ENCODE measurements at places on chromosomes 5 and 9. TPM values are rescaled to one million over a fixed set of nuclear protein-coding genes. Genes with fewer than 3 reads are reported as not detected.

The SIT1 gene
- 205 TPM for total RNA-seq

The COL27A1 gene
- total RNA-seq, result 0.82 TPM

The LIX1 gene
- not detected for total RNA-seq

The OLFM1 gene
- not detected for total RNA-seq

The QRFP gene
- not detected for total RNA-seq

Measured in T-helper 2 cell treated with Interferon-gamma antibody and Interleukin-4, amounts not matched to agents 100 ng/mL and 5 ng/mL, for 36 hours (primary cell).